ENCODE measurements at places on chromosomes 5 and 9.

DNA sequence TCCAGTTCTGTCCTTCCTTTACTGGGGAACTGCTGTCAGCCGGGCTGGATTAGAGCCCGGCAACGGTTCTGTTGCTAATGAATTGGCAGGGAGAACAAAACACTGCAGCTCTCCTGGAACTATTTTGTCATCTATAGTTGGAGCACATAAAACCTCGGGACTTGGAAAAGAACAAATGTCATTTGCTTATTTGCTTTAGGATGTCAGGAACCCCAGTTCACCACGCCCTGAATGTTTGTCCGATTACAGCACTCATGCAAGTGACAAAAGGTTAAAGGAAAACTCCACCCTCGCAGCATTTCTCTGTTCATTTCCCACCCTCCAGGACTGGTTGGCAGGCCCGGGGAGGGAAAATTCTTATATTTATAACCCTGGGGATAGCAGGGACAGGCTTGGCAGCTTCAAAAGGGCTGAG is 66.4 kb upstream of the PLPP1 start:
- DNase-seq, result peak; percentile 4

GRCh38 chr5:153985498-153985897 is 53.2 kb downstream of the FAM114A2 start:
- no peak for DNase-seq

- no peak for DNase-seq
Observed at GRCh38 chr5:154652746-154653417, 102.3 kb upstream of the LARP1 start.

GRCh38 chr9:103981912-103982311 is 112.2 kb upstream of the SMC2 start:
- no peak for DNase-seq

GRCh38 chr5:96896276-96896675 is 20.0 kb downstream of the ERAP2 start:
- DNase-seq, result peak; percentile 50

DNA sequence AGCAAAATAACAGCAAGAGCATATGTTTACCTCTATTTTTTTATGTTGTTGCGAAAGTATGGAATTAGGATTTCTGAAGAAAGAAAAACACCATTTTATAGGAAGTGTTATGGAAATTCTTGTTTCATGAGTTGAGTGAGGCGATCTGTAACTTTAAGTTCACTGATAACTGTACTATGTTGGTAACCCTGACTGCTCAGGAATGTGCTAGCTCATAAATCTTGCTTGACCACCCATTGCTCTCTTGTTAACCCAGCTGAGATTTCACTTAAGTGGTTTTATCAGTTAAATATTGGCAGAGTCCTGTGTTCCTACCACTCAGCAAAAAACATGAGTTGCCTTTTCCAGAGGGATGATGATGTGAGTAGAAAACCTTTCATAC is 91.1 kb upstream of the STARD4 start:
- no peak for DNase-seq

DNA sequence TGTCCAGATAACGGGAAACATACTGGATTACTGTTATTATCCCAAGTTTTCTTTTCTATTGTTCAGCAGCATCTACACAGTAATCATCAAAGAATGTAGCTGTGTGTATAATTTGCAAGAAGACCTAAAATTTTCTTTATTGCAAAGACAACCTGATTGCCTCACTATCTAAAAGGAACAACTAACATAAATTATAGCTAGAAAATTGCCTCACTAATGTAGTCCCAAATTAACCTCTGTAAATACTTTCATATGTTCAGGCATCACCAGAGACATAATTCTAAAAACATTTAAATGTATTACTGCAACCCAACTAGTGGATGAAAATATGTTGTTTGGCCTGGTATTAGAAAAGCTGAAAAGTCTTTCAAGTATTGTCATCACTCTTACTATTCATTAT is 275.4 kb downstream of the CDH12 start:
- no peak for DNase-seq

DNA sequence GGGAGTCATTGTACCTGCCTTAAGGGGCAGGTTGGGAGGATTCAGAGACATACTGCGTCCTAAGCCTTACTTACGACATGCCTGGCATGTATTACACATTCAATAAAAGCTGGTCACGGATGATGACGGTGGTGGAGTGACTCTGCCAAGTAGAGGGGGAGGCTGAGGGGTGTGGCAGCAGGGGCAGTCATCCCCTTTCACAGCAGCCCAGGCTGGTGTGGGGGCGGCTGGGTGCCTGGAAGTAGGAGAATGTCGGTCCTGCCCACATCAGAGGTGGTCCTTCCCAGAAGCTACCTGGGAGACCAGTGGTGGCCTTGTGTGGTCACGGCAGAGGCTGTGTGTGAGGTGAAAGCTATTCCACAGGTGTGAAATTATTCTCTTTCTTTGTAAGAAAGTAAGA is 8.9 kb downstream of the ZBTB34 start:
- no peak for DNase-seq

- DNase-seq, result no peak
Observed at GRCh38 chr9:75134495-75134894, 46.2 kb downstream of the OSTF1 start.

DNA sequence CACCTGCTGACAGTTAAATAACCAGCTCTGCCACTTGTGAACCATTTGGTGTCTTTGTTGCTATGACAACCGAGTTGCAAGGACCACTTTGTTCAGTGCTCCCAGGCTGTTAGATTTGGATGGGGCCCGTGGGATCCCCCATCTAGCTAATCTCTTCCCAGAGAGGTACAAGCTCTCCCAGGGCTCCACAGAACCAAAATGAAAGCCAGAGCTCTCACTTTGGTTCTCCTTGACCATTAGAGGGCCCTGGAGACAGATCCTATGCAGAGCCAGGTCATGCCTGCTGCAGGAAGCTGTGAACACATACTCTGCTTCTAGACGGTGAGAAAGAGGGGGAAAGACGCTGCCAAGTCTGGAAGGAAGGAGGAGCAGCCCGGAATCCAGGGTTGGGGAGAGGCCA is 224.6 kb downstream of the GABBR2 start:
- DNase-seq, result no peak

- no peak for DNase-seq
Observed at GRCh38 chr9:91126761-91127445, 234.8 kb downstream of the AUH start.

DNA sequence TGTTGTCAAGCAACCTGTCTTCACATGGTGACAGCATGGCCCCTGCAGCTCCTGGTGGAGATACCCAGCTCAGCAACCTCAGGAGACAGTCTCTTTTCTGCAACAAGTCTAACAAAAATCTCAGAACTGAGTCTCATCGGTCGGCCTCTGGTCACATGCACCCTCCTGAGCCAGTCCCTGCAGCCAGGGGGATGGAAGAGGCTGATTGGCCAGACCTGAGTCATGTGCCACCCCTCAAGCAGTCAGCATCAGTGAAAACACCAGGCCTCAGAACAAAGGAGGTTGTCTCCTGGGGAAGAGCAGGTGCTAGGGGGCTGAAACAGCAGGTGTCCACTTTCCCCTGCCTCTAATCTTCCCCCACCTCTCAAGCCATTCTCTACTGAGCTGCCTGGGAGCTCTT is 54.4 kb downstream of the SMIM23 start:
- no peak for DNase-seq

DNA sequence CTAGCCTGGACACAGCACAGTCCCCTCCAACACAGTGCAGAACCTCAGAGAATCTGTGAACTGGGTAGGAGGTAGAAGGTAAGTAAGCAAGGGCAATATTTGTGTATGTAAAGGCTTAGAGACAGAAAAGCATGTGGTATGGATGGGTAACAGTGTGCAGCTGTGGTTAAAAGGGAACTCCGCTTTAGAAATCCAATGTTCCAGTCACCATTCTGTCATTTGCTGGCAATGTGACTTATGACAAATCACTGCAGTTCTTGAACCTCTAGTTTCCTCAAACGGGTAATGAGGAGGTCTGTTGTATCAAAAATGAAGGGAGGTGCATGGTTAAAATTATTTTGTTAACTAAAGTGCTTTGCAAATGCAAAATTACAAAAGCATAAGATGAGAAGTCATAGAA is 125.5 kb upstream of the IFNE start:
- DNase-seq, result no peak

DNA sequence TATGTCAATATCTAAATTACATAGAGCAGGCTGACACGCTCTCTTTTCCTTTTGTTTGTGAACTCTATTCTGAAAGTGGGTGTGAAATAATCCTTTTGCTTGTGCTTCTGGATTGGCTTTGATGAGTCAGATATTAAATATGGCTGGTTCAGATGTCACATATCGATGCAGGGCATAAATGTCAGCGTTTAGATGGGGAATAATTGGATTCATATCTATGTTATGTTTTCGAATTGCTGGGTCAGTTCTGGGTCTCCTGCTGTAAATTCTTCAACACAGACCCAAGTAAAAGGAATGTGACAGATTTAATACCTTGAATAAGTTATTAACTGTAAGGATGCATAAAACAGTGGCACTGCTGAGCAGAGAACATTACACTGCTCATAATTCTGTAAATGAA is 118.7 kb upstream of the SNX2 start:
- no peak for DNase-seq

GRCh38 chr5:173108914-173109313 is 35.4 kb upstream of the BNIP1 start:
- no peak for DNase-seq

DNA sequence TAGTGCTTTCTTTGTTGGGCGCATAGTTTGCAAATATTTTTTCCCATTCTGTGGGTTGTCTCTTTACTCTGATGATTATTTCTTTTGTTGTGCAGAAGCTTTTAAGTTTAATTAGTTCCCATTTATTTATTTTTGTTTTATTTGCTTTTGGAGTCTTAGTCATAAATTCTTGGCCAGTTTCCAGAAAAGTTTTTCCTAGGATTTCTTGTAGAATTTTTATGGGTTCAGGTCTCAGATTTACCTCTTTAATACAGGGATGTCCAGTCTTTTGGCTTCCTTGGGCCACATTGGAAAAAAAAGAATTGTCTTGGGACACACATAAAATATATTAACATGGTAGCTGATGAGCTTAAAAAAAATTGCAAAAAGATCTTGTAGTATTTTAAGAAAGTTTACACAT is 122.0 kb downstream of the WDR70 start:
- no peak for DNase-seq

GRCh38 chr9:115015018-115015635 is 84.7 kb upstream of the TNFSF8 start:
- no peak for DNase-seq

DNA sequence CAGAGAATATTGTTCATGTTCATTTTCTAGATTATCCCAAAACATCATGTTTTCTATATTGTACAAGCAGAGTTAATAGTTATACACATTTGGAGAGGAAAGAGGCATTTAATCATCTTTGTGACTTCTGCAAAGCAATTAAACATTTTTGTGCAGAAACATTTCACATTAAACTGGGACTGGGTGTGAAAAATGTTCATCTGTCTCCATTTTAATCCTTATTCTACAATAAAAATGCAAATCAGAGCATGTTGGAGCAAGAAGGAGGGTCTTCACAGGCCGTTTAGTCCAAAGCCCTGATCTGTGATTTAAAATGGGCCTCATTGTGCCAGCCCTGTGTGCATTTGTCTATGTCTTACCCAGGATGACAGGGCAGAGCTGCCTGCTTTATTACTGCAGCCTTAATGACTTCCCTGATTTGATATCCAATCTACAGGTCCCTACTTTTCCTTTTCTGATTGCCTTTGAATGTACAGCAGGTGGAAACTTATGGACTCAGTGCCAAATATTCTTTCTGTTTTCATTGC is 183.5 kb downstream of the CAVIN4 start:
- DNase-seq, result no peak

DNA sequence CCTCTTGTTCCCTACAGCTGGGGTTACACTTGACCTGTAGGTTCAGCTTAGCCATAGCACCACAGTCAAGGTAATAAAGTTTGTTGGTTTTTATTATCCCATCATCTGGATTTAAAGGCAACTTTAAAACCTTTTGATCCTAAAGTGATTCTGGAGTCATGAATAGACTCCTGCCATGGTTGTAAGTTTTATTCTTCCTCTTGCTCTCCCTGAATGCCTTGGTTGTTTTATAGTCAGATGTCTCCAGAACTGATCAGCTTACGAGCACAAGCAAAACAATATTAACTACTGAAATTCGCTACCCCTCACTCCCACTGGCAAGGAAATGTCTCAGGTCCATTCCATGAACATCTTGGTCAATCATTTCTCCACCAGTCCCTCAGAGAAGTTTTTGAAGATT is 1328.6 kb downstream of the PTPRD start:
- DNase-seq, result no peak

DNA sequence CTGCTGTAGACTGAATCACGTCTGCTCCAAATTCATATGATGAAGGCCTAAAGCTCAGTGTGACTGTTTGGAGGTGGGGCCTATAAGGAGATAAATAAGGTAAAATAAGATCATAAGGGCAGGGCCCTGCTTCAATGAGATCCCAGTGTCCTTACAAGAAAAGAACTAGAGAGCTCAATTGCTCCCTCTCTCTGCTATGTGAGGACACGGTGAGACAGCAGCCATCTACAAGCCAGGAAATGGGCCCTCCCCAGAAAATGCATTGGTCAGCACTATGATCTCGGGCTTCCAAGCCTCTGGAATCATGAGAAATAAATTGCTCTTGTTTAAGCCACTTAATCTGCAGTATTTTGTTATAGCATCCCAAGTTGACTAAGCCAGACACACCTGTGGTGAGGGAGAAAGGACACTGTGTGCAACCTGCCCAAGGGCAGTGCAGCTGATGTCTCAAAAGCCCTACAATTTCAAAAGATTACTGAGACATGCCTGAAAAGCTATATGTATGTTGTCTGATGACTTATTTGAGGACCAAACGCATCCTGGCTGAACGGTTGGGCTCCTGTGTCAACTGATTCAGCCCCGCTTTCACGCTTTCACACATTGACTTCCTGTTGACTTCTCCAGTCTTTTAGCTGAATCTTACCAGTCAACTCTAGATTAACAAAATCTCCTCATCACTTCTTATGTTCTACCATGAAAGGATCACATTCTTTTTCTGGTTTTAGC is 13.2 kb downstream of the GZMK start:
- peak; percentile 75 for DNase-seq

- DNase-seq, result no peak
Observed at GRCh38 chr9:111843971-111844370, 49.2 kb upstream of the SHOC1 start.

DNA sequence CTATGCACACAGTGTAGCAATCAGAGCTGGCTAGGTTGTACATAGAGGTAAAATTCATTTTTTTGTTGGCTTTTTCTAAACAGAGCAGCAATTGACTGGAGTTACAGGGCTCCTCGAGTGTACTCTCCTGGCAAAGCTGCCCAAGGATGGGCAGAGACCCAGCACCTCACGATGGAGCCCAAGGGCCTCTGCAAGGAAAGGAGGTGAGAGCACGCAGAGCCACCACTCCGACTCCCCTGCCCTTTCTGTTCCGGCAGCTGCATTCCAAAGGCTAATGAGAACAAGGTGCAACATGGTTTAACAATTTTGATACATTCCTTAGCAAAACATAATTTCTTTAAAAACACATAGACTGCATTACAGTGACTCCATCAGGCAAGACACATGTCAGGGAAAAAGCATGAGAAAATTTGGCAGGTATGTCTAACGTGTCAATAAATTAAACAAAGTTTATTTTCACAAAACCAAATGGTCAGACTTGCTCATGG is 47.5 kb downstream of the SAXO1 start:
- DNase-seq, result no peak

DNA sequence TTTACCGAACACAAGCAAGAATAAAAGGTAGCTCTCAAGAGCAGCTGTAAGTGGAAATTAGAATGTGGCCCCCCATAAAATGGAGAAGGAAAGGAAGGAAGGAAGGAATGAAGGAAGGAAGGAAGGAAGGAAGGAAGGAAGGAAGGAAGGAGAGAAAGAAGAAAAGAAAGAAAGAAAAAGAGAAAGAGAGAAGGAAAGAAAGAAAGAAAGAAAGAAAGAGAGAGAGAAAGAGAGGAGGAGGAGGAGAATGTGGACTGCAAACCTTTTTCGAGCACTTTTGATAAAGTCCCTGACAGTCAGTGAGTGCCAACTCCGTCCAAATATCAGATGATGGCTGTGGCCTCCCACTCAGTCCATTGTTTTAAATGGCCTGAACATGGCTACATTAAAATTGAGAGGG is 53.8 kb upstream of the SNX2 start:
- no peak for DNase-seq

Measured in stimulated activated CD4-positive, alpha-beta T cell treated with anti-CD3 and anti-CD28 coated beads, Interleukin-15, amount 100 ng/mL, for 24 hours (primary cell).